Stimulated activated CD8-positive, alpha-beta memory T cell treated with anti-CD3 and anti-CD28 coated beads, Interleukin-15, amount 100 ng/mL, for 48 hours (primary cell): ENCODE measurements at places on chromosomes 12 and 14.

GRCh38 chr12:46343118-46343852, 29.3 kb downstream of the SLC38A2 start:
- no peak for DNase-seq

GRCh38 chr12:121446750-121447149, 46.8 kb downstream of the RNF34 start:
- DNase-seq: no peak

DNA sequence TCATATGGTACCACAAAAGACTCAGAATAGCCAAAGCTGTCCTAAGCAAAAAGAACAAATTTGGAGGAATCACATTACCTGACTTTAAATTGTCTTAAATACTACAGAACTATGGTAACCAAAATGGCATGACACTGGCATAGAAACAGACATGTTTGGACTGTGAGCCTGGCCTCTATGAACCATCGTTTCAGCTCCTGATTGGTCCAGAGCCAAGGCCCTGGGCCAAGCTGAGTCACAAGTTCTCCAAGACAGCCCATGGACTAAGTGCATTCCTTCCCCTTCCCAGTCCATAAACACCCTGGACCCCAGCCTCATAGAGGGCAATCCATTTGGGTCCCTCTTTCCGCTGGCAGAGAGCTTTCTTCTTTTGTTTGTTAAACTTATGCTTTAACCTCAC, 12.1 kb upstream of the PRR4 start:
- DNase-seq: no peak

GRCh38 chr12:121059031-121059898, 20.2 kb upstream of the OASL start:
- DNase-seq: no peak

GRCh38 chr14:104095426-104096310, 10.2 kb downstream of the ASPG start:
- no peak for DNase-seq
